ENCODE measurements at places on chromosomes 16 and 17.

DNA sequence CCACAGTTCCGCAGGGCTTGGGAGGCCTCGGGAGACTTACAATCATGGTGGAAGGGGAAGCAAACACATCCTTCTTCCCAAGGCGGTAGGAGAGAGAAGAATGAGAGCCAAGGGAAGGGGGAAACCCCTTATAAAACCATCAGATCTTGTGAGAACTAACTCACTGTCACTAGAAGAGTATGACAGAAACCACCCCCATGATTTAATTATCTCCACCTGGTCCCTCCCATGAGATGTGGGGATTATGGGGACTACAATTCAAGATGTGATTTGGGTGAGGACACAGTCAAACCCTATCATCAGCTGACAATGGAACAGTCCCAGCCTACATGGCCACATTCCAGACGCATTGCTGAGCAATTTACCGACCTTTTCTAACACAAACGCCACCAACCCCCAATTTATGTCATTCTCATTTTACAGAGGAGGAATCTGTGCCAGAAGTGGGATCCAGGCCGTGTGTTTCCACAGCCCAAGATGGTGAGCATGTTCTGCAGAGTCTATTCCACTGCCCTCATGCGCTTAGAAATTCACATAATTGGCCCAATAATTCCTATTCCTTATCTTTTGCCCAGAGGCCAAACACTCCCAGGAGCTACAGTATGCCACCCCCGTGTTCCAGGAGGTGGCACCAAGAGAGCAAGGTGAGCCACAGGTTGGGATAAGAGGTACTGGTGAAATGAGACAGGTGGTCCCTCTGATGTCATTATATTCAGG lies 17.3 kb downstream of the MILR1 start:
- no peak for DNase-seq

DNA sequence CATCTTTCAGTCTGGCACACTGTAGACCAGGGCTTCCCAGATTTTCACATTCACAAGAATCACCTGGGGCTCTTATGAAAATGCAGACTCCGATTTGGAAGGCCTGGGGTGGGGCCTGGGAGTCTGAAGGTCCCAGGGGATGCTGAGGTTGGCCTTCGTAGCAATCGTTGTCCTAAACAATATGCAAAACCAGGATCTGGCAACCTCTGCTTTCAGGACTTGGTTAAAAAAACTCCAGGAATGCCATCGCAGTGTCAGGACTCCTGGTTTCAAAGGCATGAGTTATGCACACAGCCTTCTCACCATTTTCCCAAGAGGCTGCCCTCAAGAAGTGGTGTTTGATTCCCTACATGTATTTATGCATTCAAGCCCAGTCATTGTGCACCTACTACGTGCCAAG lies 6.7 kb downstream of the CLEC19A start:
- DNase-seq = no peak

DNA sequence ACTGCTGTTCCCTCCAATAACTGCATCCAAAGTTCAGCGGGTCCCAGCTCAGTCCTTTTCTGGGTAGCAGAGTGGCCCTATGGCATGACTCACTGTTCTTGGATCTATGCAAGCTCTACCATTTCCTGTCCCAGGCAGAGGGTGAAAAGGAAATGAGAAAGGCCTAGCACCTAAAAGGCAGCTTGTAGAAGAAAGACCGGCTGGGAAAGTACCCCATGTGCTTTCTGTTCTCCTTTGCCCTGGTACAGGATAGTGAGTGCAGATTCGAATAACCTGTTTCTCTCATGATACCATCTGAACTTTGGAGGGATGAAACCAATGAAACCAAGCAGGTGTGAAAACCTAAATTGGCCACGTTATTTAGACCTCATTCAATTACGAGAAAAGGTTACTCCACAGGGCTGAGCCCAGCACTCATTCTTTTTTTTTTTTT lies 12.7 kb upstream of the HASPIN start:
- DNase-seq = no peak

GRCh38 chr17:40560592-40561293 lies 4.5 kb downstream of the CCR7 start:
- DNase-seq = no peak

DNA sequence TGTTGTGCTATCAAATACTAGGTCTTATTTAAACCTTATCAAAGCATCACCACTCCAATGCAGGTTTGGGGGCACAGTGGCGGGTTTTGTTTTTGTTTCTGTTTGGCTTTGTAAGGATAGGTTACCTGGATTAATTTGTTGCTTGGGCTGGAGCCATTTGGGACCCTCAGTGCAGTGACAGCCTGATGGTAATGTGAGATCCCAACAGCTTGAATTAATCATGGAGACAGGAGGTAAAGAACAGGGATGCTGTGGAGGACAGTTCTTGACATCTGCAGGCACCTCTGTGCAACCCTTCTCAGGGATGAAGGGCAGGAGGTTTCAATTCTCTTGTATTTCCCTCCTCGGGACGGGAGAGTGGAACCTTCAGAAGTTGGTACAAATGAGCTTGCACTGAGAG lies 40.5 kb downstream of the SHISA9 start:
- DNase-seq = no peak

GRCh38 chr17:42913522-42913921 lies 12.9 kb downstream of the G6PC1 start:
- no peak for DNase-seq

DNA sequence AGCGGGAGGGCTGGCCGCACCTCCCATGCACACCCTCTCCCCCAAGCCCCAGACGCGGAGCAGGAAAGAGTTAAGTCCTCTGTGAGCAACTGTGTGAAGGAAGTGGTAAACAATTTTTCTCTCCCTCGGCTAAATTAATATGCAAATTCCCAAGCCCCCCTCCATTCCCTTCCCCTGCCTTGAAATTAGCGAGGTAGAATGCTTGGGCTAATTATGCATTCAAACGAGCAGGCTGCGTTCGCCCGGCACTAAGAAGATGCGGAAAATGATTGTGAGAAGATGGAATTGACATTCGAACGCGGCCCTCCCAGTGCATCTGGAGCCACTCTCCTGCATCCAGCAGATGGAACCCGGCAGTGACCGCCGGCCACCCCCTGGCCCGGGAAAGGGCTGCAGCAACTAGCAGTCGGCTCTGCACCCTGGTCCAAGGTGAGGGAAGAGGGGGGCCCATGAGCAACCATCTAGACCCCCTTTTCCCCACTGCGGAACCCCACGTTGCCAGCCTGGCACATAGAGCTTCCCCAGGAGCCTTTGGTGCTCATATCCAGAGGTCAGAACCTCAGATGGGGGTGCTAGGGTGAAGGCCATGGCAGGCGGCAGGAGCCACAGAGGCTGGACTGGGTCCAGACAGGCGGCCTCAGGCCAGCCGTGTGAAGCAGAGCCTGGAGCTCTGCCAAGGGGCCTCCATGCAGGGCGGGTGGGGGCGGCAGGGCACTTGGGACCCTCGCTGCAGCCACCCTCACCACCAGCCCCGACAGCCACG lies 49.1 kb upstream of the ACSF3 start:
- no peak for DNase-seq

DNA sequence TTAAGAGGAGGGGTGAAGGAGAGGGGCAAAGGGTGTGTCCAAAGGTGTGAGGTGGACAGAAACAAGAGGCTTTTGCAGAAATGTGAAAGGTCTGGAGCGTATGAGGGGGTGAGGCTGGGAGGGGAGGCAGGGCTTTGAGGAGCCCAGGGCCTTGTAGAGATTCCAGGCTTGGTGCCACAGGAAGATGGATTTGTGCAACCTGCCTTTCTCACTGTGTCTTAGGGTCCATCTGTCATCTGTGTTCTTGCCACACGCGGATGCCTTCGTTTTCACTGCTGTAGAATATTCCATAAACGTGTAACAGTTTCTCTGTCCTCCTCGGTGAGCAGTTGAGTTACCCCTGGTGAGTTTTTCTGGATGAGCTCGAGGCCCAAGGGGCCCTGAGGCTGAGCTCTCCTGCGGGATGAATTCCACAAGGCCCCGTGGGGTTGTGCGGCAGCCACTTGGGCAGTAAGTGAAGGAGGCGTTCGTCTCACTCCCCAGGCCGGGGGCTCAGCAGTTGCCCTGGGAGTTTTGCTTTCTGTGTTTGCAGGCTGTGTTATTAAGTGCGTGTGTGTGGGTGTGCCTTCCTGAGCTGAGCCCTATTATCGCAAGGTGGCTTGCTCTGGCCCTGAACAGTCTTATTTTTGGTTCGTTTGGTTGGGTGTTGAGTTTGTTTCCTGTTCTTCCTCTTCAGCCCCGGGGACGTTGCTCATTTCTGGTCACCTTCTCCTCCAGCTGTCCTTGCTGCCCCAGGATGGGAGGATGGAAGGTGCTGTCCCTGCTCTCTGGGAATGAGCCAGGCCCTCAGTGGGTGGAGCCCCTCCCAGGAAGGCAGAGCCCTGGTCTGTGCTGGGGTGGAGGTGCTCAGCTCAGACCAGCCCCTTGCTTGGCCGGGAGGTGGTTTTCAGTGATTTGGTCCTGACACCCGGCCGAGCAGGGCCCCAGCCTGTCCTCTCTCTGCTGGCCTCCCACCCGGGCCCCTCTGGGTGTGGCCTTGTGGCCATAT lies 28.4 kb downstream of the BAIAP2 start:
- DNase-seq = no peak

DNA sequence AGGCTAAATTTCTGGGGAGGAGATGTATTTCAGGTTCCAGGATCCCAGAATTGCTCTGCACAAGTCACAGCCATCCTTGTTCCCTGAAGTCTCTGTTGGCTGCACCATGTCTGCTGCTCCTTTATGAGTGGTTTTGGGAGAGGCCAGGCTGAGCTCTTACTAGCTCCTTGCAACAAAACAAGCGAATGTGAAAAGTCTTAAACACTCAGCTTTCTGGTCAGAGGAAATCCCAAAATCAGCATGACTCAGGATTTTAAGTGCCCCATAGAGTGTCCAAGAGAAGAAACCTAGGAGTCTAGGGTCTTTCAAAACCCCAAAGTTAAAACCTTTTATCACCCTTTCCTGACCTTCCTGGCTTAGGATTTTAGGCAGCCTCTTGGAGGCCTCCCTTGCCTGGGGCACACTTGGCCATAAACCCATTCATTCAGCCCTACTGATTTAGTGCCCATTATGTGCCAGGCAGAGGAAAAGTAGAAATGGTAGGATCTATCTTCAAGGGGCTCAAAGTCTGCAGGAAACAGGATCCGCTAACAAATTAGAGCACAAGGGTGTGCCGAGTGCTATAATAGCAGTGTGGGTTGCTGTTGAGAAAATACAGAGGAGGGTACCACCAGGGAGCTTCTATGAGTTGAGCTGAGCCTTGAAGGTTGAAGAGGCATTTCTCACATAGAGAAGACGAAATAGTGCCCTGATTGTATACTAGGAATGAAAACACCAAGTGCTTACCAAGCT lies 36.9 kb downstream of the SOST start:
- DNase-seq = no peak

DNA sequence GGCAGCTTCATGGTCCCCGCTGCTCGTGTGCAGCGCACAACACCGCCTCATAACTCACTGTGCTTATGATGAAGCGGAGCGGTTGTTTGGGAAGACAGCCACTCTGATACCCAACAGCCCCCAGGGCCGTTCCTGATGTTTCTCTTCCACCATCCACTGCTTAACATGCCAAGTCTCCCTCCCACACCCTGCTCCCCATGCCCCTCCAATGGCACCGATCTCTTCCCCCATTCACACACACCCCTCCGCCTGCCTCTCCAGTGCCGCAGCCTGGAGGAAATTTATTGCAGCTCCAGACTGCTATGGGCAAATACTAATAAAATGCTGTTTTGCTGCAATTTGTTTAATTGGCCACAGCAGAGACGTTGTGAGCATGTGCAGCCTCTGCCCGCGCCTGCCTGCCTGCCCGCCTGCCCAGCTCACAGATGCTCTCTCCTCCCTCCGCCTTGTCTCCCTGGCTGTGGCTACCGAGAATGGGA lies 80.3 kb upstream of the LHX1 start:
- DNase-seq = no peak

DNA sequence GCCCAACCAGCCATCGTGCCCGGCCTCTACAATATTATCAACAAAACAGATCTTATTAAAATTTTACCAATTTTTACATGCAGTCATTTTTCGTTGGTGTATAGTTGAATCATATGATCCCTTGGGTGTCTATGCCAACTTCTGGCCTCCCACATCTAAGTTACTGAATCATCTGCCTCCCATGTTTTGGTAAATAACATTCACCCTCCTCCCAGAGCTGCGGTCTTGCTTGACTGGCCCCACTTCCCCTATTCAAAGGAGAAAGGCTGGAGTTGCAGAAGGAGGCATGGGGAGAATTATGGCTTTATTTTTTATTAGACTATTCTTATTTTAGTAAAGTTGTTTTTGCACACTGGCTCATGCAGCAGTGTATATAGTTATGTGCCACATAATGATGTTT lies 18.5 kb upstream of the CCL23 start:
- no peak for DNase-seq

GRCh38 chr17:40819528-40820125 lies 2.8 kb downstream of the KRT10 start:
- no peak for DNase-seq

- no peak for DNase-seq
Measured at GRCh38 chr16:952321-952720, 18.5 kb downstream of the LMF1 start.

DNA sequence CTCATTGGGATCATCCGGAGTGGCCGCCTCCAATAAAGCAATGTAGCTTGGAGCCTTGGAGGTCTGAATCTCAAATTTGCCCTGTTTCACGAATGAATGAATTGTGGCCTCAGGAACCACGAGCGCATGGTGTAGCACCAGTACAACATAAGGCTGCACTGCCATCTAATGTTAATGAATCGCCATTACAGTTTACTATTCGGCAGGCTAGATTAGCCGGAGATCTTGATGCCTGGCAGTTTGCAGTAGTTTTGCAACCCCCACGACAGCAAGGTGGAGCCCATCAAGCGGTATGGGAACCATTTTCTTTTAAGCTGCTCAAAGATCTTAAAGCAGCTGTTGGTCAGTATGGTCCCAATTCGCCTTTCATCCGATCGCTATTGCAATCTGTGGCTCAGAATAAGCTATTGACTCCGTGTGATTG lies 18.8 kb downstream of the ALOX15B start:
- DNase-seq = no peak

- DNase-seq = no peak
Measured at GRCh38 chr16:83215406-83216001, 588.7 kb downstream of the CDH13 start.

DNA sequence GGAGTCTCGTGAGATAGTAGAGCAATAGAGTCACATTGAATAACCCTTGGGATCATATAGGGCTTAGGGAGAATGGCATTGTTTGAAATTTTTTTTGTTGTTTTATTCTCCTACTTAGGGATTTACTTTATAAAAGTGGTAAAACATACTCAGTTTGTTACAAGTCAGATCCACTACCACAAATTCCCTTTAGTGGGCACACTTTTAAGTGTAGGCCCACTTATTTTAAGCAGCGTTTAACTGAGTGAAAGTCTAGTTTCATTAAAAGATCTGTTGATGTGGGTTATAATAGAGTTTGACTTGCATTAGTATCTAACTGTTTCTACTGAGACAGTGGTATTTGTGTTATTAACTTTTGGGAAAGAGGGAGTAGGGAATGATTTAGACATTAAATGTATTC lies 49.3 kb downstream of the USP10 start:
- DNase-seq = no peak

Measured in esophagus squamous epithelium (tissue), 5 donors.